ENCODE measurements at places on chromosomes 16 and 17.

GRCh38 chr17:15408803-15409202 is 58.6 kb downstream of the CDRT4 start:
- DNase-seq, result no peak

GRCh38 chr16:77386831-77387814 is 47.7 kb downstream of the ADAMTS18 start:
- DNase-seq, result no peak

DNA sequence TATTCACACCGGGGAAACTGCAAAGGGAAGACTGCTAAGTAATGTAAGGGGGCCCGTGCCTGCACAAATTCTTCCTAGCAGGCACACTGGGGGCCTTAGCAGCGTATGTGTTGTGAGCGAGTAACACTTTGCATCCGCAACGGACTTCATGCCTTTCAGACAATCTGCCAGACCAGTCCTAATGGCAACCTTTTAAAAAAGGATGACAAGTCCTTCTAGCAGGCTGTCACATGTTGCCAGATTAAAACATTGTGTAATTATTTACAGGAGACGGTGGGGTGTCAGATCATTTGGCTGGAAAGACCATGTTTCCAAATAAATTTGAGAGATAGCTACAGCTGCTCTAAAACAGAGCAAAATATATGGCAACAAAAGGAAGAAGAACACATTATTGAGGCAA is 46.1 kb downstream of the CPPED1 start:
- no peak for DNase-seq

- DNase-seq, result no peak
These were observed 15.5 kb downstream of the IKZF3 start for GRCh38 chr17:39848600-39848999.

- no peak for DNase-seq
These were observed 46.5 kb downstream of the GPRC5B start for GRCh38 chr16:19837984-19838707.

DNA sequence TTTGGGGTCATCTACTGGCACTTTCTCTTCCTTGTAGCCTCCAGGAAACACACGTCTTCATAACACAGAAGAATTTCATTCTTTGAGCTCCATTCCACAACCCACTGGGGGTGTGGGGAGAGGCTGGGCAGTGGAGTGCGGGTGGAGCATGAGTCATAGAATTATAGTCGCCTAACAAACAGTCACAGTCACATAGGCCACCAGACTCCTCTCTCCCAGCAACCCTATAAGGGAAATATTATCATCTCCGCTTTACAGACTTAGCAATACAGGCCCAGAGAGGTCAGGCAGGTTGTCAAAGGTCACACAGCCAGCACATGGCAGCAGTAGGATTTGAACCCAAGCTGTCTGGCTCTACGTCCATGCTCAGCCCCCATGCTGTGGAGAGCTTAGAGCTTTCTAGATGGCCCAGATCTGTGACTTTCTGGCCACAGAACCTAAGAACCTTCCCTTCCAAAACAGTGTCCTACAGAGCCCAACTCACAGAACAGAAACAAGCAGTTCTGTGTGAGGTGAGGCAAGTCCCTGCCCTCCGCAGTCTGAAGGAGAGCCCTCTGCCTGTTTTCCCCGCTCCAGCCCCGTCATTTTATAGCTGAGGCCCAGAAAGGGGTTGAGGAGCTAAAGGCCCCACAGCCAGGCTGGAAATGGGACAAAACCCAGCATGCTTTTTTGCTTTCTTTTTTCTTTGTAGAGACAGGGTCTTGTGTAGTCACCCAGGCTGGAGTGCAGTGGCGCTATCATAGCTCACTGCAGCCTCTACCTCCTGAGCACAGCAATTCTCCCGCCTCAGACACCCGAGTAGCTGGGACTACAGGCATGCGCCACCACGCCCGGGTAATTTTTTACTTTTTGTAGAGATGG is 10.7 kb upstream of the LITAF start:
- no peak for DNase-seq

- DNase-seq, result no peak
These were observed 52.7 kb upstream of the FOXF1 start for GRCh38 chr16:86457501-86458148.

DNA sequence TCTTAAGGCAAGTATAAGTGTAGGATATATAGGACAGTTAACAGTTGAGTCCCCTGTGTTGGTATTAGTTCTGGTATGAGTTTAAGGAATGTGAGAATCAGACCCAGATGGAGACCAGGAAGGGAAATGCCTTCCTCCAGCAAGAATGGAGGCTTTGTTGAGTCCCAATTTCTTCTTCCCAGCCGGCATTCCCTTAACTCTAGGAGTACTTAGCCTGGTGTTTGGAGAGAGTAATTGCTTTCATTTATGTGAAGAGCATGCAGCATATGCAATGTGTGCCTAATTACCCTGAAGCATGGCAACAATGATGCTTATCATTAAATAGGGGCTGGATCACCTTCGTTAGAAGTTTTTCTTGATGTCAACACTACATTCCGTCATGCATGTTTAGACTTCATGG is 225.9 kb upstream of the XYLT1 start:
- no peak for DNase-seq

GRCh38 chr16:84115919-84116719 is 623 bp downstream of the MBTPS1 start:
- no peak for DNase-seq

GRCh38 chr16:84547546-84548061 is 43.1 kb upstream of the MEAK7 start:
- no peak for DNase-seq

DNA sequence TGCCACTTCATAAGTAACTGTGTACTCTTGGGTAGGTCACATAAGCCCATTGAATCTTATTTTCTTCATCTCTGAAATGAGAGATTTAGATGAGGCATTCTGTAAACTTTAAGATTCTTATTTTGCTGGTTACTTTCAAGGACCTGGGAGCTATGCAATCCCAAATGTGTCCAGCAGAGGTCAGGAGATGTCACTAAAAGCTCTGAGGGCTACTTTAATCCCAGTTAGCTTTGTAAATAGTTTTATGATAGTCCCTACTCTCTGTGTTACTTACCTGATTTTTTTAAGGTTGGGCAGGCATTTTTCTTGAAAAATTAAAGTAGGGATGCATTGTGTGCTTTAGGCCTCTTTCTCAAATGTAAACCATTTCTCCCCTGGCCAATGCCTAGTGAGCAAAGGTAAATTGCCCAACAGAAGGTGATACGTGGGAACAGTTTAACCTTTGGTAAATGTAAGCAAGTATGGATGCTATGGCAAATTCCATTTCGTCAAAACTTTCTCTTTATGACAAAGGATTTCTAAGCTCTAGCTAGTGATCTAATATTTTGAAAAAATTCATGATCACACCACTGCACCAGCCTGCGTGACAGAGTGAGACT is 57.1 kb upstream of the WSB1 start:
- DNase-seq, result peak; percentile 78

DNA sequence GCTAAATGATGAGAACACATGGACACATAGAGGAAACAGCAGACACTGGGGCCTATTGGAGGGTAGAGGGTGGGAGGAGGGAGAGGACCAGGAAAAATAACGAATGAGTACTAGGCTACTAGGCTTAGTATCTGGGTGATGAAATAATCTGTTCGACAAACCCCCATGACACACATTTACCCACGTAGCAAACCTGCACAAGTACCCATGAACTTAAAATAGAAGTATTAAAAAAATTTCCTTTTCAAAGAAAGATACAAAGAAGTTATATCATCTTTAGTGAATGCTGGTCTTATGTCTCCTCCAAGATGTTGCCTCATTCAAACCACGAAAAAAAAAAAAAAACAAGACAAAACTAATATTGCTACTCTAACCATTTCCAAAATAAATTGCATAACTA is 31.7 kb downstream of the MBTD1 start:
- no peak for DNase-seq

DNA sequence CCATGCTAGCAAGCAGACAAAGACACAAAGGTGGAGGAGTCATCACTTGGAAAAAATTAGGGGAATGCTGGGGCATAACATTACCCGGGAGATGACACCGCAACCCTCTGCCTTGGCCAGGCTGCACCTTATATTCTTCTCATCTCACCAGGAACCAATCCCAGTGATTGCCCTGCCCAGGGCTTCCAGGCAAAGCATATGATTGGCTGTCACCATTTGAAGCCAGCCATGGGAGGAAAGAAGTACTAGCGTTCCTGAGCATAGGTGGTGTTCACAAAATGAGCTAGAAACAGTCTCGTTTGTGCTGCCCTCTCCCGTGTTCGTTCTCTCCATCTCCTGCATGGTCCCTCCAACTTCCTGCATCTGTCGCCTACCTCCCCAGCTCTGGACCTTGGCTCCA is 29.6 kb downstream of the TEKT5 start:
- no peak for DNase-seq

DNA sequence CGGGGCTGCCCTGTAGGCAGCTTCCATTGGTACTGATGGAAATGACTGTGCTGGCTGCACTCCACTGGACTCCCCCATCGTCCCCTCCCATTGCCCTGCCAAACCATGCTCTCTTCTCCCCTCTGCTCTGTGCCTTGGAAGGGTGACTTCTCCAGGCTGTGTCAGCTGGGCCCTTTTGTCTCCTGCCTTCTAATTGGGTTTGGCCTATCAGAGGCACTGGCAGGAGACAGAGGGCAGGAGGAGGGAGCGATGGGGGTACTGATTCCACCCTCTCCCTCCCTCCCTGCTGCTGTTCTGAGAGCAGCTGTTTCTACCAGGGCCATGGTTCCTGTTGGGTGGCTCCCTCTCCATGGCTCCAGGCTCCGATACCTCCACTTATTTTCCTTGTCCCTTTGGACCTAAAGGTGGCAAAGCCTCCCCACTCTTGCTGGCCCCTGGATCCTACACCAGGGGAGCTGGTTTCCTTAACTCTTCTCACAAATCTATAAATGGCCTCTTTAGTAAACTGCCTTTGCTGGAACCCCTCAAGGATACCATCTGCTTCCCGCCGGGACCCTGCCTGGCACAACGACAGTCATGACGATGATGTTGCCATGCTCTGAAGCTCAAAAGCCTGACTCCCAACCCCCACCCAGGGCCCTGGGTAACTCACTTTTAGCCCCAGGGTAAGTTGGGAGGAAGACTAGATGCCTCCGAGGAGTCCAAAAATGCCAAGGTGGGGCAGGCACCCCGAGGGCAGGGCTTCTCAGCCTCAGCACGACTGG is 123.8 kb upstream of the RPL38 start:
- DNase-seq, result no peak

DNA sequence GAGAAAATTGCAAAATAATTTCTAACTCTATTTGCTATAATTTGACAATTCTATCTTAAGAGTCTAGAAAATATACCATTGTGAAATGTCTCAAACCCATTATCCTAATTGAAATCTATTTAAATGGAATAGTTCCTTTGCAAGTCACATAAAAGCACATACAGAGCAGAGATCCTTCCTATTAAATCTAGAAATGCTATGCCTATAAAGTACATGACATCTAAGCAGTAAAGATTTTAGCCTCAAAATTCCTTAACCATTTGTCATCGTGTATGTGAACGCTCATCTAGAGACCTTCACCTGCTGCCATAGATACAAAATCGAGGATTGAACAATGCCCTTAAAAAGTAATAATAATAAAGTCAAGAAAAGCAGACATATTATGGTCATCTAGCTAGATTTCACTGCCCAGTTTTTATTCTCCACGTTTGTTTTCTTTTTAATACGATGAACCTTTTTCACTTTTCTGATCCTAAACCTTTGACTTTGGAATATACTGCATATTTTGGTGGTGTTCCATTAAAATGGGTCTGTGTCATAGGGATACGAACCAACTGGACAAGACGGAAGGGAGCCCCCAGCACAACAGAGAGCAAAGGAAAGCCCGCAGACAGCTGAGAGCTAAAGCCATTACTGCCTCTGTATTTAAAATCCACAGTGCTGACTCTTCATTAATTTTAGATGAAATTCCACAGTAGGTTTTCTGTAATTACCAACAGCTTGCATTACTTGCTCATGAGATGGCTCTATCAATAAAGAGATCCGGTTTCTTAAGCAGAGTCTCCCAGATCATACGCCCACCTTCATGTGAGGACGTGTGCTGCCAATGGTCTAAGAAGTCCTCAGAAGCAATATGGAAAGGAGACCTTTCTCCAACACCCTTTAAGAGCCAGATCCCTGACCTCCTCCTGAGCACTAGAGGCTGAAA is 17.6 kb downstream of the TEX2 start:
- no peak for DNase-seq

GRCh38 chr16:31129568-31130335 is 5.8 kb downstream of the PRSS8 start:
- no peak for DNase-seq

DNA sequence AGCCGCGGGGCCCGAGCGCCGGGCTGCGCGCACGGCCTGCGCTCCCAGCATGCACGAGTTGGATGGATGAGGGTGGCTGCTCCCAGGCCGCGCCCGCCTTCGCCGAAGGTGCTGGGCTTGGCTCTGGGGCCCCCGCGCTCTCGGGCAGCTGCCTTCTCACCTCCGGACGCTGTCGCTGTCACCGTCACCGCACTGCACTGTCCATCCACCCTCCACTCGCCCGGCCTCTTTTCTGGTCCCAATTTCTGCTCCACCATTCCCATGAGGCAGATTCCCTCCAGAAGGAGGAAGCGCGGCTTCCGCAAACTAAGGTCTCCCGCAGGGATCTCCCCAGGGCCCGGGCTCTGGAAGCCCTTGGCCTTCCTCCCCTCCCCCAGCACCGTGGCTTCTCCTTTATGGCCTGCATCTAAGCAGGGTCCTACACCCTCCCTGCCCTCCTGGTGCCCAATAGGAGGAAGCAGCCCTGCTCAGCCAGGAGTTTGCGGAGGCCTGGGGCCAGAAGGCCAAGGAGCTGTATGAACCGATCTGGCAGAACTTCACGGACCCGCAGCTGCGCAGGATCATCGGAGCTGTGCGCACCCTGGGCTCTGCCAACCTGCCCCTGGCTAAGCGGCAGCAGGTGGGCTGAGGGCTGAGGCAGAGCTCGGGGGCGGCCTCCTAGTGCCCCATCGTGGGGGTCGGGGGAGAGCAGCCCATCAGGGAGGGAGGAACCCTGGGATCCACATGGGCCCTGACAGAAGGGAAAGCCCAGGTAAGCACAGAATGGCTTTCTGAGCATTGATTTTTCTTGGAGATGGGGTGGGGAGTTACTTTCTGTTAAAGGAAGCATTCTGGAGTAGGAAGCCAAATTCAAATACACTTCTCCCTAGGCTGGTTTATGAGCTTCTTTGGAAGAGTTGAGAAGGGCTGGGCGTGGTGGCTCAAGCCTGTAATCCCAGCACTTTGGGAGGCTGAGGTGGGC is 899 bp downstream of the ACE start:
- DNase-seq, result no peak

DNA sequence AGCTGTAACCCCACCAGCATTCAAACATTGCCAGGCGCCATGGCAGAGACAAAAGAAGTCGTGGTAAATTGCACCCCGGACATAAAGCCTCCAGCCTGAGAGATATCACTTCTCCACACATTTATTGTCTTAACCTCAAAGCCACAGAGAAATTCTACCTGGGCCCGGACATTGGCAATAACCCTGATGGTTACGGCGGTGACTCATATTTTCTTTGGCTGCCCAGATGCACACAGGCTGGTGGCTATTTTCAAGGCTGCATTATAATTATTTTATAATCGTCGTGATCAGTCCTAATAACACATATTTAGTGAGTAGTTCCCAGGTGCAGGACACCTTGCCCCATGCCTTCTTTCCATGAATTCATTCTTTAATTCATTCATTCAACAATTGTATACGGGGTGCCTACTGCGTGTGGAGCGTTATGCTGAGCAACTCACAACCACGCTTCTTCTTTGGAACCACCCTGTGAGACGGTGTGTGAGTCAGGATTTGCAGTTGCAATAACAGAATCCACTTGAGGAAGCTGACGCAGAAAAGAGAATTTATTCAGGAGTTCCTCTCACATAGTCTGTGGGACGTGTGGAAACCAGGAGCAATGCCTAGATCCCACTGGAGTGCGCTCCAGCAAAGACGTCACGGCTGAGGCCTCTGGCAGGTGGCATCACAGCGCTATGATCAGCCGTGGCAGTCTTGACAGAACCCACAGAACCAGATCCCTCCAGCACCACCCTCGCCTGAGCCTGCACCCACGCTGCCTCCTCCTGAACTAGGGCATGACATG is 245.7 kb downstream of the FOXL1 start:
- no peak for DNase-seq
